Naive thymus-derived CD4-positive, alpha-beta T cell (primary cell): ENCODE measurements at places on chromosomes 16 and 17.

- DNase-seq: peak; percentile 29
These were observed 792 bp downstream of the TMEM231 start for GRCh38 chr16:75555213-75555706.

DNA sequence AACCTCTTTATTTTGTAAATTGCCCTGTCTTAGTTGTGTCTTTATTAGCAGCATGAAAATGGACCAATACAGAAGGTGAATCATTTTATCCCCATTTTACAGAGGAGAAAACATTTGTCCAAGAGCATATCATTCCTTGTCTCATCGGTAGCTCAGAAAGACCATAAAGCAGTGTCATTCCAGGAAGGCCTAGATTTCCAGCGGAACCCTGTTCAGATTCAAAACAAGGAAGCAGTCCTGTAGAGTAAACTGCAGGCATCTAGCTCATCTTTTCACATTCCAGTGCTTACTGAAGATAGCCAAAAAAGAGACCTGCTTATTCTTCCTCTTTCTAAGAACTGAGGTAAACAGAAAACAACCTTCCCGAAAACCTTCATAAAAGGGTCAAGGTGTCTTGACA is 54.0 kb downstream of the PARN start:
- no peak for DNase-seq

GRCh38 chr16:85275533-85276249 is 163.4 kb upstream of the CIBAR2 start:
- DNase-seq: peak; percentile 57

DNA sequence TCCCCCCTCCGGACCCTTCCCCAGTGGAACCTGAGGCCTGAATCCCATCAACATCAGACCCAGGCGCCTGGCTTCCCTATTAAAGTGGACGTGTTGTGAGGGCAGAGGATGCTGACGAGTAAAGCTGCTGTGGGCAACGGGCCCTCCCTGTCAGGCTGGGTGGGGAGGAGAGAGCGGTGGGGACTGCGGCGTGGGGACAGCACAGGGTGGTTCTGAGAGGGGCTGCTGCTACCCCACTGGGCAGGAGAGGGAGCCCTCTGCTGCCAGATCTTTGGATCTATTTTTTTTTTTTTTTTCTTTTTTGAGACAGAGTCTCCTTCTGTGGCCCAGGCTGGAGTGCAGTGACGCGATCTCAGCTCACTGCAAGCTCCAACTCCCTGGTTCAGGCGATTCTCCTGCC is 5.9 kb downstream of the CA5A start:
- DNase-seq: no peak

DNA sequence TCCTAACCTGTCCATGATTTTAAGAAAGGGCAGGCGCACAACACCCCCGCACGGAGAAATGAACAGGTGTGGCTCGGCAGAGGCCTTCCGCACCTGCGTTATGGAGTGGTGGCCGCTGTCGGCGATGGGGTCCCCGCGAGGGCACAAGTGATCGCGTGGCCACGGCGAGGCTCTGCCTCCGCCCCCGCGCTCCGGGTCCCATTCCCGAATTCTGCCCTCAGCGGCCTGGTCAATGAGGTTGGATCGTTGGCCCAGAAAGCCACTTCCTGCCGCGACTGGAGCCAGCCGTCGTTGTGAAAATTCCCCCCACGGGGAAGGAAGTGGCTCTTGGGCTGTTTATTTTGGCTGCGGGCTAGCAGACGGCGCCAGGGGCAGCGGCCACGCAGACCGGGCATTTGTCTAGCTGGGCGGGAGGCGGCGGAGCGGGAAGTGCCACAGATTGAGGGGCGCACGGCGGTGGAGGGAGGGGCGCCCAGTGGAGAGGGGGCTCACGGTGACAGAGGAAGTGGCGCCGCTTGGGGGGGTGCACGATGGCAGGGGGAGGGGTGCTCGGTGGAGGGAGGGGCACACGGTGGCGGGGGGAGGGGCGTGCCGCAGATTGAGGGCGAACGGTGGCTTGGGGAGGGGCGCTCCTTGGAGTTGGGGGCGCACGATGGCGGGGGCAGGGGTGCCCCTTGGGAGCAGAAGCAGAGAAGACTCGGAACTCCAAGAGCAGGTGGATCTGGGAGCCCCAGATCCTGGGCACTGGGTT is 25.0 kb downstream of the MRC2 start:
- DNase-seq: peak; percentile 28

DNA sequence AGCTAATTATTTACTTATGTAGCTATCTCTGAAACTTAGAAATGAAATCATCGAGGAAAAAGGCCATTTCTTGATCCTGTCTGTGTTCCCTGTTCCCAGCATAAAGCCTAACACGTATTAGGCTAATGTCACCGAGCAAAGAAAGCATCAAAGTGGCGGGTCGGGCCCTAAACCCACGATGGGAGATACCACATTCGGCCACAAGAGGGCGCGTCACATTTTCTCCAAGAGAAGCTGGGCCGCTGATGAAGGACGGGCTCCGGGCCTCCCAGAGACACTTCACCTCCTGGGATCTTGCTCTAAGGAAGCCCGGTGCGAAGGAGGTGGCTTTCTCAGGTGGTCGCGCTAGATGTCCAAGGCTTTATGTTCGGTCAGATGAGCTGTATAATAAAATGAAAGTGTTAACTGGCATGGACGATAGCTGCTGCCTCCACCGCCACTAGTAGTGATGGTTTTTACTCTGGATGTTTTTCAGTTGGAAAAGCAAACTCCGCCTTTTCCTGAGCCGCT is 853 bp upstream of the PDK2 start:
- DNase-seq: peak; percentile 85

DNA sequence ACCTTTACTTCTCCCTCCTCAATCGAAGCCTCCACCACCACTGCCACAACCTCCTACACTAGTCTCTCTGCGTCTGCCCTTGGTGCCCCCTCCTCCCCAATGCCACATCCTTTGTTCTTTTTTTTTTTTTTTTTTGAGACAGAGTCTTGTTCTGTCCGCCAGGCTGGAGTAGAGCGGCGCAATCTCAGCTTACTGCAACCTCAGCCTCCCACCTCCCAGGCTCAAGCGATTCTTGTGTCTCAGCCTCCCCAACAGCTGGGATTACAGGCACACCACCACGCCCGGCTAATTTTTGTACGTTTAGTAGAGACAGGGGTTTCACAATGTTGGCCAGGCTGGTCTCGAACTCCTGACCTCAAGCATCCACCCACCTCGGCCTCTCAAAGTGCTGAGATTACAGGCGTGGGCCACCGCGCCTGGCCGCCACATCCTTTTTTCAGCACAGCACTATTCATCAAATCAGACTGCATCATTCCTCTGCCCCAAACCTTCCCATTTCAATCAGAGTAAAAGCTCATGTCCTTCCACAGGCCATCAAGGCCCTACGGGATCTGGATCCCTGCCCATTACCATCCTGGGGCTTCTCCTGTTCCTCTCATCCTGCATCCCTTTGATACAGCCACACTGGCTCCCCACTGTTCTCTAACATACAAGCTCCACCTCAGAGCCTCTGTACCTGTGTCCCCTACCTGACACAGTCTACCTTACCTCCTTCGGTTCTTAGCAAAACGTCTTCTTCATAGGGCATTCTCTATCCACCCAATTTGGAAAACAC is 2.0 kb downstream of the KLHL11 start:
- peak; percentile 2 for DNase-seq

- DNase-seq: no peak
These were observed 13.2 kb downstream of the USP6 start for GRCh38 chr17:5128905-5129535.

GRCh38 chr17:82229698-82230608 is 1.1 kb downstream of the SLC16A3 start:
- DNase-seq: no peak

GRCh38 chr17:3780986-3781385 is 20.0 kb downstream of the ITGAE start:
- no peak for DNase-seq

DNA sequence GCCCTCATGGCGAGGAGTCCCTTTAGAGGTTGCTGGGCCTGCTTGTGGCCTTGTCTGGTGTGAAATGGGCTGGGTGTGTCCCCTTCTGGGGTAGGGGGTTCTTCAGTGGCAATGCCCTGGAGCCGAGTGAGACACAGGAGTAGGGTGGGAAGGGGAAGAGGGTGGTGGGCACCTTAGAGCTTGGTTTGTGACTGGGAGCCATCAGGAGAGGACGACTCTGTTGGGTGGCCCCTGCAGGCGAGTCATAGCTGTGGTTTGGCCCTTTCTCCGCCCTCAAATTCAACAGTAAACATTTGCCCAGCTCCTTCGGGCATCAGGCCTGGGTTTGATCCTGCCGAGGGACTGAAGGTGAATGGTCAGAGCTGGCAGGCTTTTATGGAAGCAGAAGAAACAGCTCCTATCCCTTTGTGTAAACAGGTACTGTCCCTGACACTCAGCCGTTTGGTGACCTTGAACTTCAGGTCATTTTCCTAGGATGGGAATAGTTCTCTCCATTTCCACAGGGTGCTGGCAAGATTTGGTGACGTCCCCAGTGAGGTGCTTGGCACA is 2.9 kb downstream of the E4F1 start:
- DNase-seq: no peak

GRCh38 chr17:13619462-13619861 is 17.7 kb upstream of the HS3ST3A1 start:
- no peak for DNase-seq

- DNase-seq: no peak
These were observed 487 bp downstream of the SRL start for GRCh38 chr16:4241258-4241927.

GRCh38 chr16:2458887-2459646 is 842 bp upstream of the TEDC2 start:
- no peak for DNase-seq

DNA sequence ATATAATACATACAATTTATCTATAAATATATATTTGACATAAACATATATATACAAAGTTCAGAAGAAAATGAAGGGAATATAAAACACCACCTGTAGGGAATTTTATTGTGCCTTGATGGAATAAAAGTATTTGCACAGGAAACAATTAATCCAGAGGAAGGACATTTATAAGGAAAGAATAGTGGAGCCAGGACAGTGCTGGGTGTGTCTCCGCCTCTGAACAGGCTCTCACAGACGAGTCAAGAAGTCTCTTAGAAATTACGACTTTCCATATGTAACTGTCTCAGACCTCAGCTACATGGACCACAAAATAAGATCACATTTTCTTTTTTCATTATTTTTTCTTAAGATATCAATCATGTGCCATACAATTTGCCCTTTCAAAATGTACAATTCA is 93.9 kb downstream of the TMEM114 start:
- no peak for DNase-seq

DNA sequence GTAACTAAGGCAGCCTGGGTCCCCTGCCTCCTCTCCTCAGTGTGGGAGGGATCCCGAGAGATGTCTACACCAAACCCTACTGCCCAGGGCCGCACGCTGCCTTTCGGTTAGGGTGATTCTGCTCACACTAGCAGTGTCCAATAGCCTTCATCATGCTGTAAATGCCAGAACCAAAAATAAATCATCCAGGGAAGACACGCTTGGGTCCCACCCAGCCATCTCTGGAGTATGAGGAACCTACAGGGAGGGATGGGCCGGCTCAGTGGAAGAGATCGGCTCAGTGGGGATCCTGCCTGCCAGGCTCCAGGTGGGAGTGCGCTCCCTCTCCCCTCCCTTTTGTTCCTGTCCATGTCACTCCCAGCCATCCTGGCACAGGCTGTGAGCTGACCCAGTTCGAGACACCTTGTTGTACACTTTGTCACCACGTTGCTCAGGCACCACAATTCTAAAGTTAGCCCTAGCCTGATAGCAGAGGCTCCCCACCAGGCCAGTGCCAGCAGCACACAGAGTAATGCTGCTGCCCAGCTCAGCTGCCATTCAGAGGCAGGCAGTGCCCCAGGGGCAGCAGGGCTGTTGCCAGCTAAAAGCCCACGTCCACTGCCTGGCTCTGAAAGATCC is 24.5 kb downstream of the PEMT start:
- no peak for DNase-seq

- no peak for DNase-seq
These were observed 20.7 kb downstream of the SPHK1 start for GRCh38 chr17:76404976-76405563.

DNA sequence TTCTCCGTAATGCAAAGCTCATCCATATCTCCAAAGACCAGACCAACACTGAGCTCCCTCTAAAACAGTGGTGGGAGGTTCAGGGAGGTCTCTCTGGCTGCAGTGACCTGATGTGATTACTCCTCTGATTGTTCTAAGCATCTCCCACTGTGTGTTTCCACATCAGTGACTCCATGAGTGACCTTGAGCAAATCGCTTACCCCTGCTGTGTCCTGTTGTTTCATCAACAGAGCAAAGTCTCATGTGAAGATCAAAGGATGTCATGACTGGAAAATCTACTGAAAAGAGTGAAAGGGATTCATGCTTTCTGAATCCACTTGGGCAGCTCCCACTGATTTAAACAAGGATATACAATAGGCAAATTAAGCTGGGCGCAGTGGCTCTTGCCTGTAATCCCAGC is 352.9 kb downstream of the TMEM114 start:
- no peak for DNase-seq

GRCh38 chr17:5509482-5509881 is 23.1 kb downstream of the MIS12 start:
- no peak for DNase-seq

DNA sequence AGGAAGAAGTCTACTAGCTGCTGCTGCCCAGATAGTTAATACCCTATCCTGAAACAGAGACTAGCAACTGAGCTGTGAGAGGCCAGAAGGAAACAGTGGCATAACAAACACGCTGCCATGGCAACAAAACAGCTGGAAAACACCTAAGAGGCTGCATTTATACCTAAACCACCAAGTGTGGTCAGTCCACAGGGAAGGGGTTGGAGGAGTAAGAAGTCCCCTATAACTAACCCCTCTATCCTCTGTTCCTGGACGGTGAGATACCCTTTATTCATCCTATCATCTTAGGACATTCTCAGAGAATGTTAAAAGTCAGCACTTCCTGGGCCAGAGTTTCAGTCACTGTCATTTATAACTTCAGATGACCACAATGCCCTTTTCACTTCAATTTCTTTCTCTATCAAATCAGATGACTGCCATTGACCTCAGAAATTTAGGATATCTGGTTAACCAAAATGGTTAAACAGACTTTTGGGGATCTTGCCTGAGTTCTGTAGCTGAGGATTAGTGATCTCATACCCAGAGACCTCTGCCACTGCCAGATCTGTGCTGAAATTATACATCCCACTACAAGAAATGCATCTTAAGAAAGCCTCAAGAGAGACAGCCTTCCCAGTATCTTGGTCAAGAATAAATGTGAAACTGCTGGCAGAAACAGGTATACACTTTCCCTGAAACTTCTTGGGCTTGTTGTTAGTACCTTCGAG is 36.2 kb downstream of the STH start:
- no peak for DNase-seq
